ENCODE measurements at places on chromosomes 7 and 10. TPM values are rescaled to one million over a fixed set of nuclear protein-coding genes. Genes with fewer than 3 reads are reported as not detected.

The NPSR1 gene
- not detected for total RNA-seq

DNA sequence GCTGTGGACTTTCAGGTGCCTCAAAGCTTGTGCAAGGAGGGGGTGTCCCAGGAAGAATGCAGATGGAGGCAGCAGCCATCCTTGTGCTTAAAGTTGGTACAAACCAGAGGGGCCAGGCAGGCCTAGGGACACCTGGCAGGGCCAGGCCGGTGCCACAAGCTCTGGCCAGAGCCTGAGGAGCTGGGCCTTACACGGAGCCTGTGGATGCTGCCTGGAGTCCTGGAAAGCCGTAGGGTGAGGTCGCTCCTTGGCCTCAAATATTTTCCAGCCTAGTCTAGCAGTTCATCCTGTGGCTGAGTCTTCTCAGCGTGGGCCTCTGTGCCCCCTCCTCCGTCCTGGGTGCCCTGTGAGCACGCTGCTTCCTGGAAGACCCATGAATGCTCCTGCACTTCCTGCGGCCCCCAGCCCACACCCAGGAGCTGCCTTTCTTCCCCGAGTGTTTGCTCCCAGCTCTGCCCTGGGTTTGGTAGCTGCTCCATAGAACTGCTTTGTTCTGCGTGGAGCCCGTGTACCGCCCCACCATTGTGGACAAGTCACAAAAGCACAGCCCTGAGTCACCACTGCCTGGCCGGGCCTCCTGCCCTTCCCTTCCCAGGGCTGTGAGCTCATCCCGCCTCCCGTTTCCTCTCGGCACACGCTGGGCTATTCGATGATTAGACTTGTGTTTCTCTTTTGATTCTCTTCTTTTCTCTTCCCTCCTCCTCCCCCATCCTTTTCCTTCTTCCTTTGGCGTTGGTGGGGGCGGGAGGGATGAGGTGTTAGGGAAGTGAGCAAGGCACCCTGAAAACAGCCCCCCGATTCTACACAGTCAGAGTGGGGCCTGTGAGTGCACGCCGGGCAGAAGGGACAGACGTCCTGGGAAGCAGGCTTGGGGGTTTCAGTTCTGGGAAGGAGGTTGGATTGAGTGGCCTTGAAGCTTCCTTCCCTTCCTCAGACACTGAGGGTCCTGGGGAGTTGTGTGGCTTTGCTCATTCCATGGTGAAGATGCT lies 73.2 kb upstream of the SHH start:
- no peak for DNase-seq

- DNase-seq: peak; percentile 13
Observed at GRCh38 chr10:87861566-87861952, 1.8 kb downstream of the KLLN start.

GRCh38 chr10:58651040-58651439 lies 138.4 kb downstream of the BICC1 start:
- DNase-seq: no peak
